ENCODE measurements at places on chromosomes 6 and 20.

- peaks cover 12% of the 10 kb centered on the region for H3K4me1 ChIP-seq
- DNase-seq: no peak
- no peak overlapping the region for H3K4me3 ChIP-seq
Measured at GRCh38 chr20:57060407-57061050, 205.9 kb downstream of the BMP7 start.

DNA sequence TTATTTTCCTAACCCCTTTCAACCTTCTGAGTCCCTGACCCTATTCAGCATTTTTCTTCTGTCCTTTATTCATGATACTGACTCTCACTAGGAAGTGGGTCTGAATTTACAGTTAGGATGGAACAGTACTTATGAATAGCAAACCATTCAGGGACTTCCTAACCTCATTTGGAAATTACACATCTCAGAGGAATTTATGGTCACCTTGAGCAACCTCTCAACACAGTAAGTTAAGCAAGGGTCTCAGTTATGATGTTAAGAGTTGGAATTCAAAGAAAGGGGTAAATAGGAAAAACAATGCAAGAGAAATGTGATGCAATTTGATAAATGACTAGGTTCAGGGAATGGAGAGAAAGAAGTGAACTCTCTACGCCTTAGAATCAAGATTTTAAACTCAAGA is 97.3 kb downstream of the GPR6 start:
- no peaks in the 10 kb centered on the region for H3K4me1 ChIP-seq
- H3K27ac ChIP-seq: no peak overlapping the region
- no peaks in the 10 kb centered on the region for H3K36me3 ChIP-seq
- H3K27me3 ChIP-seq: peaks cover 8% of the 10 kb centered on the region

GRCh38 chr6:118826096-118826495 is 67.9 kb upstream of the ASF1A start:
- H3K4me1 ChIP-seq: peaks cover 4% of the 10 kb centered on the region
- H3K36me3 ChIP-seq: peaks cover 39% of the 10 kb centered on the region

GRCh38 chr6:167330750-167331149 is 5.9 kb downstream of the TTLL2 start:
- H3K4me1 ChIP-seq: peaks cover 19% of the 10 kb centered on the region
- DNase-seq: no peak
- H3K36me3 ChIP-seq: no peaks in the 10 kb centered on the region
- peaks cover 24% of the 10 kb centered on the region for H3K27me3 ChIP-seq

DNA sequence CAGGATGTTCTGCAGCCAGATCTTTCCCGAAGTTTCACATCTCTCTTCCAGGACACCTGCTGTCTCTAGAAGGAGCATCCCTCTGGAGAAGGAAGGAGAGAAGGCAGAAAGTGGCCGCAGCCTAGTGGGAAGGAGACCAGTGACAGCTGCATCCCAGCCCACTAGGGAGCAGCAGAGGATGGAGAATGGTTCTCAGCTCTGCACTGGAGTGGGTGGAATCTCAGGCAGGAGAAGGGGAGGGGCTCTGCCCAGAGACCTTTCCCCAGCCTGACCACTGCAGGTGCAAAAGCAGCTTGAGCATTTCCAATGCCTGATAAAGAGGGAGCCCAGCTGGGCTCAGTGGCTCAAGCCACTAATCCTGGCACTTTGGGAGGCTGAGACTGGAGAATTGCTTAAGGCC is 32.3 kb downstream of the NCR2 start:
- H3K27me3 ChIP-seq: peaks cover 49% of the 10 kb centered on the region
- peak; percentile 25 for DNase-seq
- no peak overlapping the region for H3K4me3 ChIP-seq
- H3K27ac ChIP-seq: no peak overlapping the region
- H3K4me1 ChIP-seq: peaks cover 15% of the 10 kb centered on the region
- H3K36me3 ChIP-seq: no peaks in the 10 kb centered on the region

DNA sequence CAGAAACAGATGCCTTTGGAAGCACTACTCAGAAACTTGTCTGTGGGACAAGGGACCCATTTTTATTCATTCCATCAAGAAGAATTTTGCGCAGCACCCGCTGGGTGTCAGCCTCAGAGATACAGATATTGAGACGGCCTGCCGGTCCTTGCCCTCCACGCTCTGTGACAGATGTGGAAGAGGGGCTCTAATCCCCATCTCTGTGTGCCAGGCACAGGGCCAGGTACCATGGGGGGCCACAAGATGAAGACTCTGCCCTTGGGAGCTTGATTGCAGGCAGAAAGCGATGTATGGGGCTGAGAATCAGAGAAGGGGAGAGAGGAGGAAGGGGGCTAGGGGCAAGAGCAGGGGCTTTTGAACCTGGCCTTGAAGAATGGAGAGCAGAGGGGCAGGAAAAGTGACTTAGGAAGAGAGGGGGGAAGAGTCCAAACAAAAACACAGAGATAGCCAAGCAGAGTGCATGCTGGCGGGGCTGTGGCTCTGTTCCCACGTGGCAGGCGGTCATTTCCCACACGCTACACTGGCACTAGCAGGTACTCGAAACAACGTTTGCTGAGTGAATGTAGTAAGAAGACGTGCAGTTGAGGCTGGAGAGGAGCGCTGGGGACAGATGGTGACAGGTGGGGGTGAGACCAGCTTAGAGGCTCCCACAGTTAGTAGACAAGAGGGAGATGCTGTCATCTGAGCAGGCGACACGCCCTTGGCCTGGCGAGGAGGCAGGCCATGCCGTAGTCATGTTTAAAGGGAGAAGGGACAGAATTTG is 170.3 kb upstream of the SNX9 start:
- H3K27me3 ChIP-seq: no peaks in the 10 kb centered on the region
- no peak for DNase-seq
- H3K4me3 ChIP-seq: no peak overlapping the region
- peaks cover 2% of the 10 kb centered on the region for H3K4me1 ChIP-seq
